BE2C (cell line): ENCODE measurements at places on chromosomes 1 and 21.

DNA sequence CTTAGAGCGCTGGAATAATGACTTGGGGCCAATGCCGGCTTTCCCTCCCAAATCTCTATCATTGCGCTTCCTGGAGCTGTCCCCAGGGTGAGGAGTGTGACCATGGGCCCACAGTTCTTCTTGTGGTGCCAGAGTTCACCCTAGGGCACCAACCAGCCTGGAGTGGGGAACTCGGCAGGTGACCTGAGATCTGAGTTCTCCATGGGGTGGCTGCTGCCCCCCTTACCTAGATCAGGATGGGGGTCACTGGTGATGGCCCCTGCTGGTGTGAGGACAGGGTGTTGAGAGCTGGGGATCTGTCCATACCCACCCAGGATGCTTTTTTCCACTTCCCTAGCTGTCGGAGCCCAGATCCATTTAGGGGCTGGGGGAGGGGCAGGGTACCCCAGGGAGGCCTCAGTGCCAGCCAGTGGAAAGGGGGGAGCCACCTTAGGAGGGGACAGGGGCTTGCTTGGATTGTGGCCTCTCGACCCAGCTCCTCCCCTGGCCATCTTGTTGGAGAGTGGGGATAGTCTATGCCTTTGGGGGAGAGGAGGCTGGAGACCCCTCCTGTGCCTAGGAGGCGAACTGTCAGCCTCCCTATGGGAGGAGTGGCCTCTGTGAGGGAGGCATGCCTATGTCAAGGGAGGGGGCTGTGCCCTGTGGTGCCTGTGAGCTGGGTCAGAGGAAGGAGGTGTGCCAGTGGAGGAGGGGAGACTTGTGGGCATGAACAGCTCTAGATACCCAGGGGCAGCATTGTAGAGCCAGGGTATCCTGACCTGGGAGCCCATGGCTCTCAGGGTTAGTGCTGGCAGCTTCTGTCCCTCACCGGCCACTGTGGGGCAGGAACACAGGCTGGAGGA lies 1.7 kb downstream of the FOXO6 start:
- DNase-seq = no peak

GRCh38 chr1:210598135-210598652 lies 269.5 kb downstream of the HHAT start:
- DNase-seq = no peak

DNA sequence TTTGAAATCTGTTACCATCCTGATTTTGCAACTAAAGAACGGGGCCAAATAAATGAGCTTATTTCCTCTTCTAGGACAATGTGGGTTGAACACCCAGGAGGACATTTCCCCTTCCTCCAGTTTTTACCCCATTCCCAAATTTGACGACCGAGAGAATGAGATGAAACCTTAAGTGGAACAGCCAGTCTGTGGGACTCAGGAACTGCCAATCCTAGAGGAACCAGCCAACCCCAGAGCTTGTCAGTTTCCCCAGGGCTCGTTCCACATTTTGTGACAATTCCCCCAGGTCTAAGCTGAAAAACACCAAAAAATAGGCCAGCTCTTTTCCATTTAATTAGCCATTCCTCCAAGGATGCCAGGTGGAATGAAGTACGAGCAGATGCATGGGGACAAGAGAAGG lies 21.3 kb upstream of the MAPKAPK2 start:
- DNase-seq = no peak

DNA sequence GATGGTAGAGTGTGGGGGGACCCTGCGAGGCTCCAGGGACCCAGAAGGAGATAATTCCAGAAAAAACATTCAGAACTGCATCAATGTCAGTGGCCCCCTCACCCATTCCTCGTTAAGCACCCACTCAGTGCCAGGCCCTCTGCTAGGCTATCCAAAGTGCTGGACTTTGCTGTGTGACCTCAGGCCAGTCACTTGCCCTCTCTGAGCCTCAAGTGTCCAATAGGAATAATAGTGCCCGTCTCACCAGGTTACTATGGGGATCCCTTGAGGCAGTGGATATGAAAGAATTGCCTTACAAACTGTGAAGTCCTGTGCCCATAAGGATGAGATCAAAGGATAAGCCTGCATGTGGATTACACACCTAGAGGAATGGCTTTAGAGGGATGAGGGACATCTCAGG lies 83.4 kb downstream of the IGSF21 start:
- DNase-seq = no peak
